ENCODE measurements at places on chromosomes 1 and 21.

DNA sequence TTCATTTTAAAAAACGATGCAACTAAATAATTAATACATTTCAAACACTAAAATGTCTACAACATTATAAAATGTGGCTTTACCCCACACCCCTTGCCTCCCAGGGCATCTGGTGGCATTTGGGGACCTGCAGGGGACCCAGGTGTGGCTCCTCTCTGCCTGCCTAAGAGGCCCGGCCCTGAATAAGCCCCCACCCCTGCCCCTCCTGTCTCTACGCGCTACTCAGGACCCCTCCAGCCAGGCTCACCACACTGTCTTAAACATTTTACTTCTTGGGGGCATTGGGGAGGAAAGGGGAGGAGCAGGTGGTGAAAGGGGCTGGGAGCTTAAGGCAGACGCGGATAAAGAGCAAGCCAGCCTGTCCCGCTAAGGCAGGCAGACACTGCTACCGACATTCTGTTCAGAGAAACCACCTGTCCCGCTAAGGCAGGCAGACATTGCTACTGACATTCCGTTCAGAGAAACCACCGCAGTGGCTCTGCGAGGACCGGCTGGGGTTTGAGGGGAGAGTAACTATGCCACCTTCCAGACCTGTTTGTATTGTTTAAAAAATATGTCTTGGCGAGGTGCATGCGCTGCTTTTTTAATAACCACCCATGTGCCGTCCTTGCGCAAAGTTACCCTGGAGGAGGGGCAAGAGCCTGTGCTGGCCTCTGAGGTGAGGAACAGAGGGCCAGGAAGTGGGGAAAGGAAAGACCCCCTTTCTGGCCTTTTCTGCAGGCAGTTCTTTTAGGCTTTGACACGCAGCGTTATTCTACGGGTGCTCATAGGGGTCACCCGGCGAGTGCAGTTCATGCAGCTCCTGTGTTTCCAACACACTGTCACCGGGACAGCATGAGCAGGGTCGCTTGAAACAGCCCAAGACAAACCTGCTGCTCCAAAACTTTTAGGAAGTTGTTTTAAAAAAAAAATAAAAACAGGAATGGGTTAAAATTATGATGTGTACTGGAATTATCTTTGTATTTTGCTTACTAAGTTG lies 51.3 kb upstream of the RIPK4 start:
- no peak for DNase-seq

- no peak for DNase-seq
Observed at GRCh38 chr1:155897746-155898145, 13.4 kb downstream of the RIT1 start.

DNA sequence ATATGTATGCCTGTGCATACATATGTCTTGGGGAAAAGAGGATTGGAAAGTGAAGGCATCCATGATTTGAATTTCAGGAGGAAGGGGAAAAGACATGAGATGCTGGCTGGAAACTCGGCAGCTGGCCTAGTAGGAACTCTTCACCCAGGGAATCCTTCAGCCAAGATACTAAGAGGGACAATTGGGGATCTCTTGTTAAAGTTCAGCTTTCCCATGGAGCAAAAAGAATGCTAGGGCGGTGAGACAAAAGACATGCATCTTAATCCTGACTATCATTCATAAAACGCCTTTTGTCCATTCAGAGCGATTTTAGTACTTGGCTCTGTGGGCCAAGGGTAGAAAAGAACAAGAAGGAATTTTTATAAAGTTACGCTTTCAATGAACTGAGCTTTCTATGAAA lies 20.5 kb downstream of the PDPN start:
- DNase-seq: no peak

DNA sequence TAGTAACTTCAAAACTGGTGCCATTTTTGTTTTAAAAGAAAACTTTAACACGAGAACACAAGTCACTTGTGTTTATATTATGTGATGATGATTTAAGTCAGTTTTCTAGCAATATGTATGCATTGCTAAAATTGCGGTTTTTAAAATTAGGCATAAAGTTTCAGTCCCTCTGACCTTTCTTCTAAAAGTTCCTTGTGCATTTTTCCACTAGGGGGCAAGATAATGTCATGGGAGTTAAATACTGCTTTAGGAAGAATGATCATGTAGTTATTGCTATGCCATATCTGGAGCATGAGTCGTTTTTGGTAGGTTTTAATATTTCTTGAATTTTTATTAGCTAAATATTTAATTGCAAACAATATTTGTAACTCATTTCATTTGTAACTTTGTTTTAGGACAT lies 10.7 kb downstream of the CDC7 start:
- DNase-seq: peak; percentile 62

- no peak for DNase-seq
Observed at GRCh38 chr21:42698733-42699132, 45.3 kb downstream of the PDE9A start.

DNA sequence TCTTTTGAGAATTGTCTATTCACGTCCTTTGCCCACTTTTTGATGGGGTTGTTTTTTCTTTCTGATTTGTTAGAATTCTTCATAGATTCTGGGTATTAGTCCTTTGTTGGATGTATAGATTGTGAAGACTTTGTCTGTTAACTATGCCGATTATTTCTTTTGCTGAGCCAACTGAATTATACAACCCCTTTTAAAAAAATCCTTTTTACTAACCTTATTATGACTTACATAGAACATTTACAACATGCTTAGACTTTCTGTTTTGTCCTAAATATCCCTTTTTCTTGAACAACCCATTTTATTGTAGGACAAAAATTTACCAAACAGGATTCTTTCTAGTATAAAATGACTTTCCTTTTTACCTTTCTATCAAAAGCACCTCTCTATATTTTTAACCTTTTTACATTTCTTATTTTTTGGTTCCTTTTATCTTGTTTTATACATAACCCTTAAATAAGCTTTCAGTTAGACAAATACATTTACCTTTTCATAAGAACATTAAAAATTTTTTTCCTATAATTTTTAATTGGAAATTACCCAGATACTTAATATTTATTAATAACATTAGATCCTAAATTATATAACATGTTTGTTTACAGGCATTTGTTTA lies 70.4 kb upstream of the TTLL7 start:
- peak; percentile 28 for DNase-seq

DNA sequence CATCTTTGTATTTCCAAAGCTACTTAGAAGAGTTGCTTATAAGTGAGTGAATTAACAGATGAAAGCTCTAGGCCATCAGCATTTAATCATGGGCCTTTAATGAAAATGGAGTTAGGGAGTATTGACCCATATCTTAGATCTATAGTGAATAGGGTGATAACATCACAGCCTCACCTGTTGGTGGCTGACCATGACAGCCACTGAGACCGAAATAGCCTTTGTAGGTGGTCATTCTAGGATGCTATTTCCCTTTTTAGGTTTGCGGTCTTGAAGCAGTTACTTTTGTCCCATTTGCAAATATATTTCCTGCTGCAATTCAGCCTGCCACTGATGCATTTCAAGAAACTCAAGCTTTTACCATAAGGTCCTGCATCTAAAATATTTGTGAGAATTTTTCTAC lies 410.1 kb upstream of the LYPLAL1 start:
- DNase-seq: no peak

GRCh38 chr21:17393413-17393812 lies 119.4 kb upstream of the CXADR start:
- no peak for DNase-seq

DNA sequence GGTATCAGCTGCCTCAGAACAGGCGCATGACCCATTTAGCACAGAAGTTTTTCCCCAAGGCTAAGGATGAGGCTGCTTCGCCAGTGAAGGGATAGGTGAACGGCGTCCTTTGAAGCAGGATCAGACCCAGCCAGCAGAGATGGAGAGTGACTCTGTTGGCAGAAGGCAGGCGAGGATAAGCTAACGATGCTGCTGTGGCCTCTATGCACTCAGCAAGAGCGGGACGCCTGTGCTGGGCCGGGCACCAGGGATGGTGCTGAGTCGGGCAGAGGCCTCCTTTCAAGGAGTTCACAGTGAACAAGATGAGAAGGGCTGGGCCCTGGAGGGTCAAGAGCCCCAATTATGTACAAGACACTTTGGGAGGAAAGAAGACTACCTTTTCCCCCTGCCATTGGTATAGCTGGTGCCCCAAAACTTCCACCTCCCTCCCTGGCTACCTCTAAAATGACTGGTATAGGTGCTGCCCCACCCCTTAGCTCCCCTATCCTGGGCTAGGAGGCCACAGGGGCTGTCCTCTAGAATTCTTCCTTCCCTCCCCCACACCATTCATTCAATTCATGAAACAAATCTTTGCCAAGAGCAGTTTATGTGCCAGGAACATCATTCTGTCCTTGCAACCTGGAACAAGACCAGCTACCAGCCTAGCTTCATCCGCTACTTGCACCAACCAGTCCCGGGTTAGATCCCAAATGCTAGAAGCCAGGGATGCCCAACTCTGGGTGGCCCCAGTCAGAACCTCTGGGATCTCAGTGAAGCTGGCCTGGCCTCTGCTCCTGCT lies 7.5 kb downstream of the XKR8 start:
- no peak for DNase-seq

DNA sequence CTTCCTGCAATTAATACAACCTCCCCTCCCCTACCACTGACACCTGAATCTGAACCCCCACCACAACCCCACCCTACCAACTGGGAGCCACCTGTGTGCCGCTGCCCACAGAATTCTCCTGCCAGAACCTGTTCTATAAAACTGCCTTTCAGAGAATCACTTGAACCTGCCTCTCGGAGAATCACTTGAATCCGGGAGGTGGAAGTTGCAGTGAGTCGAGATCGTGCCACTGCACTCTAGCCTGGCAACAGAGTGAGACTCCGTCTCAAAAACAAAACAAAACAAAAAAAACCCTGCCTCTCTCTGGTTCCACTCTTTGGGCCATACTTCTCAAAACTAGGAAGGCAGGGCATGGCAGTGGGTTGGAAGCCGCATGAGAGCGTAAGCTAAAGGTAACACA lies 5.7 kb downstream of the URB1 start:
- DNase-seq: no peak

- no peak for DNase-seq
Observed at GRCh38 chr1:228317411-228317828, 89.2 kb downstream of the TRIM11 start.

All from NCI-H510A treated with DMSO at 0.1 percent for 48 hours (cell line).